ENCODE measurements at places on chromosomes 16 and 17. TPM values are rescaled to one million over a fixed set of nuclear protein-coding genes. Genes with fewer than 3 reads are reported as not detected.

DNA sequence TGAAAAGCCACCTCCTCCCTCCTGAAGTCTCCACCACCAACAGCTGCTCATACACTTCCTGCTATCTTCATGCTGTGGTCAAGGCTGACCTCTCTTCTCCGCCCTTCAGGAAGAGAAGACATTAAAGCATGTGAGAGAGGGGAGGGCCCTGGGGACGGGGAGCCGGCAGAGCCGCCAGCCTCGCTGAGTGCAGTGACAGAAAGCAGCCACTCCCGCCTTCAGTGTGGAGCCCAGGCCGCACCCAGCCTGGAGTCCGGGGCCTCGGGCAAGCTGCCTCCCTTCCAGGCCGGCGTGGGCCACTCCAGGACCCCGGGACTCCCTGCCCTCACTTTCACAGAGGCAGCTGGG is 94.7 kb upstream of the TNRC6C start:
- no peak for DNase-seq

DNA sequence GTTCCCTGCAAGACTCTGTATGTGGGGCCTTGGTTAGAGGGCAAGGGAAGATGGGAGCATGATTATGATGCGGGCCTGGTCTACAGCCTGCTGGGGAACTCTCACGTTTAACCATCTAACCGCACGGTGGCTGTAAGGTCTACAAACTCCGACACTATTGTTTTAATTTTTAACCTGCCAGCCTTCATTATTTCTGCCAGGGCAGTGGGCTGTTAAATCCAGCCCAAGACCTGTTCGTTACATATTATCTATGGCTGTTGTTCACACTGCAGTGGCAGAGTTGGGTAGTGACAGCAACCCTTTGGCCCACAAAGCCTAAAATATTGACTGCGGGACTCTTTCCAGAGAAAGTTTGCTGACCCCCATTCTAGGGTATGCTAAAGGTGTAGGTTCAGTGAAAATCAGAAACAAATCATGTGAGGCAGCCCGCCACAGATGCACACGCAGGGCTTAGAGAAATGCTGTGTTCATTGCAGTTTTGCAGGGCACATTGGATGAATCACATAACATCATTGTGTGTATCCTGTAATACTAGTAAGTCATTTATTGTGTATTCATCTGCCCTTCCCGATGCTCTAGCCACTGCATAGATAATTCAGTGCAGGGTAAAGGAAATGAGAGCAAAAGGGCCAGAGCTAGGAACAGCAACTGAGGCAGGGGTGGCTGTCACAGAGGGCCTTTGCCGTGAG is 14.3 kb downstream of the SNX29 start:
- DNase-seq: no peak

DNA sequence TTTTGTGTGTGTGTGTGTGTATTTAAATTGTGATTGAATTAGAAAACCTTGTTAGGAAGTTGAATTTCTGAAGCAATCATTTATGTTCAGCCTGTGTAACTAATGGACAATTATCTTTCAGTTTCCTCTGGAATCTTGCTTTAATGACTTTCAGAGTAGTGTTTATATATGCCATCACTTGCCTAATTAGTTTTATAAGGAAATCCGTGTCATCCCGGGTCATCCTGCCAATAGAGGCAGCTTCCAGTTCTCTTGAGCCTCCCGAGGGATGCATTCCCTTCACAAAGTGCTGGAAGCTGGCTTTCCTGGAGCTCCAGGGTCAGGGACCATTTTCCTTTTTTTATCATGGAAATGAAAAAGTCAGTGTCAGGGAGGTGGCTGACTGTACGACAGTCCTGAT is 42.9 kb downstream of the PRKCA start:
- no peak for DNase-seq

- DNase-seq: no peak
Observed at GRCh38 chr16:54927125-54928015, 3.3 kb upstream of the IRX5 start.

DNA sequence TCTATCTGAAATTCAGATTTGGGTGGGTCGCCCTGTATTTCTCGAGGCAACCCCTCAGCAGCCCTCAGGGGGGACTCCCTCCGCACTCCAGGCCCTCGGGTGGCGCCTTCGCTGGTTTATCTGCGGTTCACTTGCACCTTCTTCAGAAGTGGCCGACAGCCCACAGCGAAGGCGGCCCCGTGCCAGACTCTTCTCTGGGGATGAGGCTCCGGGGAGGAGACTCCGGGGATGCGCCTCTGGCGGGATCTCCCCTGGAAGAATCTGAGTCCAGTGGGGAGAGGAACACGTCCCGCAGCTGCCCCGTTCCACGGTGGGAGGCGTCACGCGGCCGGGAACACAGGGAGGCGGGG is 63.9 kb upstream of the DNAJA2 start:
- DNase-seq: peak; percentile 43

DNA sequence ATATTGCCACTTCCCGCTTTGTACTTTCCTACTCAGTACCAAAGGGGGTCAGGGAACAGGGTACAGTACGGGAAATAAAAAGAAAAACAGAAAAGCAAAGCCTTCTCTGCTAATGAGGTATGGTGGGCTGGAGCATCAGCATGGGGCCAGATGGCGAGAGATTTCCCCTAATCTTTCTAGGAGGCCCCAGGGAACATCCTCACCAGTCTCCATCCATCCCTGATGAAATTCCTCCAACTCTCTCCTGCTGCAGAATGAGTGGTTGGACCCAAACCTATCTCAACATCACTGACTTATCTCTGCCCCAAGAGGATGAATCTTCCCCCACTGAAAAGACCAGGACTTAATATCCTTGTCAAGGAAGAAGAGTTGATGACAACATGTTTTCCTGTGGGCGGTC is 185.6 kb downstream of the C16orf78 start:
- DNase-seq: no peak

DNA sequence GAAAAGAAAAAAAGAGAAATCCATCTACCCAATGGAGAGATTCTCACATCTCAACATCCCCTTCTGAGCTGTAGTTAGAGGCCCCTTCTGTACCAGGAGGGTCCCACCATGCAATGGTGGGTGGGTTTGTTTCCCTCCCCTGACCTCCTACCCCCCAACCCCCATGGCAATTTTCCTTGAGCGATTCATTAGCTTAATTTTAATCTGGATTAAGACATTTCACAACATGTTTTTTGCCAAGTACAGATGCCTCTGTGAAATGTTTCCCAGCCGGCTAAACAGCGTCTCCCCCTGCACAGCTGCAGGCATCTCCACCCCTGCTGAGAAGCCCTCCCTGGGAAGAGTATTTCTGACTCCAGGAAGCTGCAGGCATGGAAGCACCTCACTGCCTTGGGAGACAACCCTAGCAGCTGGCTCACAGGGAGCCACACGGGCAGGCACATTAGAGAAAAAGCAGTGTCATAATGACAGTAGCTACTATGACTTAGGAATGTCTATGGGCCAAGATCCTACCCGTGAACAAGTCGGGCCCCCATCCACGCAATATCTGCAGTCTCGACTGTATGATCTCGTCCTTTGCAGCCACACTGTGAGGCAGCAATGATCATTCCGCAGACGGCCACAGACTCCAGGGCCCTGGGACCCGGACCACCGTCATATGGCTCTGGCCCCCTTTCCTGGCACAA is 117.3 kb downstream of the ADCY9 start:
- DNase-seq: no peak

DNA sequence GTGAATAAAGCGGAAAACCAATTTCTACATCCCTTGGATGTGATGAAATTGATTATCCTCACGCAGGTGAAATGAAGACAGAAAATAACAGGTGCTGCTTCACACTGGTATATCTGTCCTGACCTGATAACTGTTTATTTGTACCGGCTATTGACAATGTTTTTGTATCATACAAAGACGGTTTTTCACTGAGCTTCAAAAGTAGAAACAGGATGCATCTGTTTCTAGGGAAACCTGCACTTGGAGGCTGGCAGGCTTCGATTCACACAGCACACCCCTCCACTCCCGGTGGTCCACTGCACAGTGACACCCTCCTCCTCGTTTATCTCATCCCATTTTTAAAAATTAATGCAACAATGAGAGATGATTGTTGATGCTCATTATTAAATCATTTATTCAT is 104.5 kb downstream of the CPPED1 start:
- DNase-seq: no peak

Gene KCNJ12
- total RNA-seq: not detected

Gene ADAMTS18
- not detected for total RNA-seq

Gene HYDIN
- not detected for total RNA-seq
